ENCODE measurements at places on chromosomes 2 and 18.

GRCh38 chr2:157271590-157272203, 14.2 kb downstream of the GALNT5 start:
- no peak for DNase-seq

GRCh38 chr2:138713504-138713903, 66.7 kb downstream of the NXPH2 start:
- DNase-seq = no peak

DNA sequence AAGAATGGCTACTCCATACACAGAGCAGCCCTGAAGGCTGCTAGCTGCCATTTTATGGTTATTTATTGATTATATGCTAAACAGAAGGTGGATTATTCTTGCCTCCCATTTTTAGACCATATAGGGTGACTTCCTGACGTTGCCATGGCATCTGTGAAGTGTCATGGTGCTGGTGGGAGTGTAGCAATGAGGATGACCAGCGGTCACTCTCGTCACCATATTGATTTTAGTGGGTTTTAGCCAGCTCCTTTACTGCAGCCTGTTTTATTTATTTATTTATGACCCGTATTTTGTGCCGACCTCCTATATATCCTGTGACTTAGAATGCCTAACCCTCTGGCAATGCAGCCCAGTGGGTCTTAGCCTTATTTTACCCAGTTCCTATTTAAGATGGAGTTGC, 553.9 kb downstream of the TNS1 start:
- no peak for DNase-seq

DNA sequence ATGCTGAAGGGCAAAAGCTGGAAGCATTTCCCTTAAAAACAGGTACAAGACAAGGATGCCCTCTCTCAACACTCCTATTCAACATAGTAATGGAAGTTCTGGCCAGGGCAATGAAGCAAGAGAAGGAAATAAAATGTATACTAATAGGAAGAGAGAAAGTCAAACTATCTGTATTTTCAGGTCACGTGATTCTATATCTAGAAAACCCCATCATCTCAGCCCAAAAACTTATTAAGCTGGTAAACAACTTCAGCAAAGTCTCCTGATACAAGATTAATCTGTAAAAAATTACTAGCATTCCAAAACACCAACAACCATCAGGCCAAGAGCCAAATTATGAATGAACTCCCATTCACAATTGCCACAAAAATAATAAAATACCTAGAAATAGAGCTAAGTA, 213.2 kb upstream of the CNTNAP5 start:
- DNase-seq = no peak

DNA sequence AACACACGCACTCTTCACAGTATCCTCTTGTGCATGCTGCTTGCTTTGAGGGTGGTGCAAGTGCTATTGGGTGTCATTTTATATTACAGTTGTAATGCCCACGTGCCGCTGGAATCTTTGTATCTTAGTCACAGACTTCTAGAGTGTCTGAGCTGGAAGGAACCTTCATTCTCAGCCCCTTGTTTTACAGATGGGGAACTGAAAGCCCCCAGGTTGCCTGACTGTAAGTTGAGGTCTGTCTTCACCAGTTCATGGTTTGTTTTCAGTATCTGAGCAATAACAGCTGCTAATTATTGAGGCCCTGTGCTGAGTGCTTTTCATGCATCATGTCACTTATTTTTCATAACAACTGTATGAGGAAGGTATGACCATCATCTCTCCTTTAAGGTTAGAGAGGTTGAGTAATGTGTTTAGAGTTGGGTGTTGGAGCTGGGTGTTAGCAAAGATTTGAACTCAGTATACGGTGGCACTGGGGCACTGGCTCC, 77.0 kb downstream of the PRKCE start:
- no peak for DNase-seq

DNA sequence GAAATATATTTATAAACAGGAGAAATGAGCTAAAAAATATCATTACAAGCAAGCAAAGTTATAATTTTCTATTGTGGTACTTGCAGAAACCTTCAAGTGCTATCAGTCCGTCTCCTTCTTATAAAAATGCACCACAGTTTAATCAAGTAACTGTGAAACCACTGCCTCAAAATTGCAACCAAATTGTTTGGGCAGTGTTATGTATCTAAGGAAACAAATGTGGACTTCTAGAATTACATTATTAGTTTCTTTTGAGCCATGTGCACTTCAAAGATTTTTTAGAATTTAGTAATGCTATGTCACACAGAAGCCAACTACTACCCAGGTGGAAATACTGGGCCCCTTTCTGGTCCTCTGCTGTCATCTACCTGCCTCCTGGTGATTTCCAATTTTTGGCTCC, 495.6 kb downstream of the NYAP2 start:
- DNase-seq = peak; percentile 29

- no peak for DNase-seq
Measured at GRCh38 chr2:236293241-236293810, 29.1 kb upstream of the ASB18 start.

- DNase-seq = no peak
Measured at GRCh38 chr2:66553370-66553769, 118.4 kb downstream of the MEIS1 start.

DNA sequence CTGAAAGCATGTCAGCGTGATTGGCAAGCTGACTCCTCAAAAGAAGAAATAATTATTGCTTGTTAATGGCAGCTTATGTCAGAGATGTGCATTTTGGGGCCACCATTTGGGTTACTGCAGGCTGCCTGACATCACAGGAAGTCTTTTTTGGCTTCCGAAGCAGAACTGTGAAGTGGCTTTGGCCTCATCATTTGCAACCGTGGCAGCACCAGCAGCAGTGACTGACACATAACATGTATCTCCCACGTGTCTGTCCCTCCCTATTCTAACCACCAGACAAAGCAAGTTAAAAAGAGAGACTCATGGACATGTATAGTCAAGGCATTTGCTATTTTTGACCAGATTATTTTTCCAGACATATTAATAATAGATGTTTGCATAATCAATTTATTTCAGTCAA, 488.7 kb upstream of the ACVR2A start:
- no peak for DNase-seq

DNA sequence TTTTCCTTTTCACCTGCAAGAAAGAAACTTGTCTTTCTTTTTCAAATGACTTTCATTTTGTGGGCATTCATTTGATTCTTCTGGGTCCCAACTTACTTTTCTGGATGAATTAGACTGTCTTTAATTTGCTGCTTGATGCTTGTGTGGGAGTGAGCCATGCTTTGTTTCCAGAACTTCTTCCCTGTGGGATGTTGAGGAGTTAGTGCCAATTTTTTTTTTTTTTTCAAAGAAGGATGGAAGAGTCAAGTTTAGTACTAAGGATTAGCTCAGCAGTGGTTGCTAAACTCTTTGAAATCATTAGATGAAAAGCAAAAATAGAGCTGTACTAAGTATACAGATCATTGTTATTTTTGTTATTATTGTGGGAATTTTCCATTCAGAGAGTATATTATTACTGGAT, 17.2 kb upstream of the KCTD1 start:
- no peak for DNase-seq

GRCh38 chr18:21669736-21670285, 34.8 kb downstream of the ABHD3 start:
- DNase-seq = peak; percentile 14

DNA sequence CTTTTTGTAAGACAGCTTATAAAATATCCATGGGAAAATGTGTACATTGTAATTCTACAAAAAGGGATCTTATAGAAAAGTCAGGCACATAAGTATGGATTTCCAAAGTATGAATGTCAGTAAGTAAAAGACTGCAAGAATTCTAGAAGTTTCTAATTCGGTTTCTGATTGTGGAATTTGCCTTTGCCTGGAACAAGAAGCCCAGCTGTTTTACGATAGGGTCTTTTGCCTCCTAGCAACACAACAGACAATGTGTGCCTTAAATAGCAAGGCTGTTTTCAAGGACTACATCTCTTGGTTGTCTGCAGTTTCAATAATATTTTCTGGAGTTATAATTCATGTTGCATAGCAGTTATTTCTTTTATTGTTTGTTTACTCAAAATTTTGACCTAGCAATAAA, 312.9 kb downstream of the MTX2 start:
- no peak for DNase-seq

DNA sequence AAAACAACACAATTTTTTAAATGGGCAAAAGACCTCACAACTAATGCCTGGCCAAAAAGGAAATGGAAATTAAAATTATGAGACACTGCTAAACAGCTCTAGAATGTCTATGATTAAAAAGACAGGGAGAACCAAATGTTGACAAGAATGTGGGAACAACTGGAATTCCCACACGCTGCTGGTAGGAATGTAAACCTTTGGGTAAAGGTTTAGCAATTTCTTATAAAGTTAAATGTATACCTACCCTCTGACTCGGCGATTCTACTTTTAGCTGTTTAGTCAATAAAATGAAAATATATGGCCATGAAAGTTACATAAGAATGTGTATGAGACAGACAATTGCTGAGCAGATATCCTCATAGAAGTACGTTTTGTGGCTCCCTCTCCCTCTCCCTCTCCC, 60.9 kb downstream of the ATF2 start:
- DNase-seq = peak; percentile 70

GRCh38 chr18:56815926-56816325, 164.8 kb downstream of the WDR7 start:
- no peak for DNase-seq

DNA sequence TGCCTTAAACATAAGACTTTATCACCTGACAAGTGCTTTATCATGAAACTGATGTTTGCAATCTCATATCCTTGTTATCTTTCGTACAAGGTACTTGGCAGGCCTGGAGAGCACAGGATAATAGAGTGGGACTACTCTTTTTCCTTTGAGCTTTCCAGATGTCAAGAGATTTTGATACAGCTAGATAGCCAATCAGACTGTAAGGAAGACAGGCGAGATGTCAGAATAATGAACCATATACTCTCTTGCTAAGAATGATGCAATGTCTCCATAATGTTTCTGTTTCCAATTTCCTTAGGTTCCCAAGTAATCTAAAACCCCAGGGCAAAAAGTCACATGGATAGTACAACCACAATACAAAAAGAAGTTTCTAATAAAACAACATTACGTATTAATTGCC, 313.1 kb downstream of the PDE11A start:
- DNase-seq = peak; percentile 36

DNA sequence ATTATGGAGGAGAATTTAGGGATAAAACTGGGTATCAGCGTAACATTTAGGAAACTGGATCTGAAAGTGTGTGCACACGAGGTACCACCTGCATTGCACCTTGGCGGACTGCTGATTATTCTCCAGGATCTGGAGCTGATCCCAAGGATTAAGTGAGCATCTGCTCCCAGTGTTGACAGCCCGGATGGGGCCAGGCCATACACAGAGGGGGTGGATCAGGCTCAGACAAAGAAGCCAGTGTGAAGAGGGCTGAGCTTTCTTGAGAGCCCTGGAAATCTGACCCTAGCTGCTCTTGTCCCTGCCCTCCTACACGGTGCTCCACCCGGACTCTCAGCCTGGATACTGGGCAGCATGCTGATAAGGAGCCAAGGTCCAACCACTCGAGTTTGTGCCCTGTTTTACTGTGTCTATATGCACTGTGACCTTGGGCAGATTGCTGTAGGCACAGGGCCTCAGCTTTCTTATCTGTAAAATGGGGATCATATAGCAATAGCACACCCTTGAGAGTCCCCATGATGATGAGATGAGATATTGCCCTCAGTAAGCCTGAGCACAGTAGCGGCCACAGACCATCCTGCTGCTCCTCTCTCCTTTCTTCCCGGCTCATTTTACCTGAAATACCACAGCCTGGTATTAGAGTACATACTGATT, 396.8 kb upstream of the CELF4 start:
- no peak for DNase-seq

DNA sequence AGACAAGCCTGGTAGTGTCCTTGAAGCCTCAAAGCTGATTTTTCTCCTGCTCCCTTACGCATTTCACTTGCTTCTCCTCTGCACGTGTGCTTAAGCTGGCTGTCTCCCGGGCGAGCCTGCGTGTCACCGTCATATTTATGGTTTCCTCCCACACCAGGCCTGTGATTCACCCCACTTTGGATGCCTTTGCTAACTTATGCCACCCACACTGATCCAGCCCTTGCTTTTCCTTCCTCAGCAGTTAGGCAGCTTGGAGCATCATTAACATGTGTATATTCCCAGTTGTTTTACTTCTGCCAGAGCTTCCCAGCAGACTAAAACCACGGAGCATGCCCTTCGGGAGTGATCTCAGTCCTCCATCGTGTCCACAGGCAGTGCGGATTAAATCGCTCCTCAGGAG, 2.2 kb downstream of the ST3GAL5 start:
- peak; percentile 98 for DNase-seq

DNA sequence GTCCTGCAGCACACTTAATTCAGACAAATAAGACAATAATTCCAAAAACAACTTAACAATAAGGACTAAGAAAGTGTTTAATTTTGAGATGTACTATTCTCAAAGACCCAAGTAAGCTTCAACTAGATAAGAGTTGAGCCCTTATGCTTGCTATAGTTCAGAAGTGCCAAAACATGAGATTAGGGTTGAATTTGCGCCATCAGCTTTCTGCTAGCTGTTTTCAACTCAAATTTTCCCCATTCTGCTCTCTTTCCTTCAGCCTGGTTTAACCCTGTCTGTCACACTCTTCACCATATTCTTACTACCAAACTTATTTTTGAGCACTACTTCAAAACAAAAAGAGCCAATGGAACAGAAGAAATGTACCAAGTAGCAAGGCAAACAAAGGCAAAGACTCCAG, 4.1 kb downstream of the NFE2L2 start:
- no peak for DNase-seq

DNA sequence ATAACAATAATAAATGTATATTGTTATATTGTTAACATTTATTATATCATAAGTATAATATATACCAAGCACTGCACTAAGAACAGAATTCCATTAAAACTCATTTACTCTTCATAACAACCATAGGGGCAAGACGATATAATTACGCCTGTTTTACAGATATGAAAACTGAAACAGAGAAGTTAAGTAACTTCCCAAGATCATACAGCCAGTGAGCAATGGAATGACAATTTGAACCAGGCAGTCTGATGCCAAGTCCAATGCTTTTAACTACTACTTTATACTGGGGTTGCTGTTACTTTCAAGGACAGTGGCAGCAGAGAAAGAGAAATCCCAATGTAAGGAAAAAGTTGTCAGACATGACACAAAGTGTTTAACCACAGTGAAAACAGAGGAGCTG, 338.8 kb upstream of the ID2 start:
- no peak for DNase-seq

DNA sequence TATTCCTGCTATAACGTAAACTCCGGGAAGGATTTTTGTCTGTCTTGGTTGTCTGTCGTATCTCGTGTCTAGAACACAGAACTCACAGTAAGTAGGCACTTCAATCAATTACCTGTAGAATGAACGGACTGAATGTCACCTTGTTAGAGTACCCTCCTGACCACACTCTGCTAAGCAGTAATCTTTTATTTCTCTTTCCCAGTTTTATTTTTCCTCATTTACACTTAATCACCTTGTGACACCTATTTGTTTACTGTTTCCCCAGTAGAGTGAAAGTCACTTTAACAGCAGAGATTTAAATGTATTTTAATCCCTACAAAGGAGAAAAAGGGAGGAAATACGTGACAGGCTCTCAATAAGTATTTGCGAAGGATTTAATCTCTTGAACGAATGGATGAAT, 514 bp upstream of the EPB41L5 start:
- DNase-seq = no peak

- no peak for DNase-seq
Measured at GRCh38 chr2:61423714-61424113, 47.2 kb downstream of the USP34 start.

GRCh38 chr18:52403291-52404021, 63.5 kb downstream of the DCC start:
- DNase-seq = no peak

- no peak for DNase-seq
Measured at GRCh38 chr2:147520817-147521216, 324.0 kb upstream of the ACVR2A start.
